ENCODE measurements at places on chromosomes 2 and 18. TPM values are rescaled to one million over a fixed set of nuclear protein-coding genes. Genes with fewer than 3 reads are reported as not detected.

The ABCB11 gene
- not detected for total RNA-seq

The ERBB4 gene
- not detected for total RNA-seq

DNA sequence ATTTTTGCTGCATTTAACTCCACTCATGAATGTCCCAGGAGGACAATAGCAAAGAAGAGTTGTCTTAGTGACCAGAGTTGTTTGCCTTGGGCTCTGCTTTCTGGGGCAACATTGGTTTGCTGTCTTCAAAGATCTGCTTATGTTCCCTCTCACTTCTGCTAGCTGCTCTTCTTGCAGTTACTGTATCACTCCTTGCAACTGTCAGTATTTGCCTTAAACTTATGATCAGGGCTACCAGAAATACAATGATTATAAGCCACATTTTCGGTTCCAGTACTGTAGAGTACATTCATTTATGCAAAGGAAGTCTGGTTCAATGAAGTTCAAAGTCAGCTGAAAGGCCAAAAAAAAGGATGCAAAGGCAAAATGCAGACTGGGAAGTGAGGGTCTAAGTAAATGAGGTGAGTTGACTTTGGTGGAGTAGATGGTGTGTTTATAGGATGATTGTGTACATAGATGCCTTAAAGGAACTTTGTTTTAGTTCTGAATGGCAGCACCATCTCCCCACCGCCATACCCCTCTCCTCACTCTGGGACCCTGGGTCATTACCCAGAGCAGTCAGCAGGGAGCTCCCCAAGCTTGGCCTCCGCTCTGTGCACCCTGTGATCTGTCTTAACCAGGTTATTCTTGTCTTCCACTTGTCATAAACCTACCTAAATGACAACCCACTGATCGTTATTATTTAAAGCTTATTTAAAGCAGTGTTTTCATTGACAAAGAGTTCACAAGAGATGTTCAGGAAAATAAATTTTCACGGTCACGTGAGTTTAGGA is 236.0 kb downstream of the DOK6 start:
- H3K27me3 ChIP-seq, result peaks cover 6% of the 10 kb centered on the region
- no peaks in the 10 kb centered on the region for H3K36me3 ChIP-seq
- no peak for DNase-seq
- H3K4me3 ChIP-seq, result no peak overlapping the region
- no peaks in the 10 kb centered on the region for H3K4me1 ChIP-seq

- DNase-seq, result no peak
- no peaks in the 10 kb centered on the region for H3K4me1 ChIP-seq
- H3K36me3 ChIP-seq, result no peaks in the 10 kb centered on the region
- H3K27ac ChIP-seq, result no peak overlapping the region
- H3K27me3 ChIP-seq, result no peaks in the 10 kb centered on the region
Observed at GRCh38 chr18:10314066-10314465, 140.4 kb upstream of the APCDD1 start.

DNA sequence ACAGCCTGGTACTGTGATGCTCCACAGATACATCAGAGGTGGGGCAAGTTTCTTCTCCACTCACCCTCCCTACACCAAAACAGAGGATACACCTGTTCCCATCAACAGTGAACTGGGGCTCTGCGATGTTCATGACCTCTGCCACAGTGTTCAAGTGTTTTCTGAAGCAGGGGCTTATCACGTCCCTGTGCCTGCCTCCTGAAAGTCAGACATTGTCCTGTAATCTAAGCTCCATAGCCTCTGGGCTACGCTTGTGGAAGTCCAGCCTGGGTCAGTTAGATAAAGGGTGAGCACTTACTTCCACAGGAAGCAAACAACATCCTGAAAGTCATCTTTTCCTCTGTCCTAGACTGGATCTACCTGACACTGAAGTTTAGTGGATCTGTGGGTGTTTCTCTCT is 20.2 kb upstream of the MRO start:
- no peak overlapping the region for H3K27ac ChIP-seq
- H3K27me3 ChIP-seq, result peaks cover 10% of the 10 kb centered on the region
- no peak for DNase-seq
- H3K36me3 ChIP-seq, result no peaks in the 10 kb centered on the region
- H3K4me3 ChIP-seq, result no peak overlapping the region
- peaks cover 3% of the 10 kb centered on the region for H3K4me1 ChIP-seq

DNA sequence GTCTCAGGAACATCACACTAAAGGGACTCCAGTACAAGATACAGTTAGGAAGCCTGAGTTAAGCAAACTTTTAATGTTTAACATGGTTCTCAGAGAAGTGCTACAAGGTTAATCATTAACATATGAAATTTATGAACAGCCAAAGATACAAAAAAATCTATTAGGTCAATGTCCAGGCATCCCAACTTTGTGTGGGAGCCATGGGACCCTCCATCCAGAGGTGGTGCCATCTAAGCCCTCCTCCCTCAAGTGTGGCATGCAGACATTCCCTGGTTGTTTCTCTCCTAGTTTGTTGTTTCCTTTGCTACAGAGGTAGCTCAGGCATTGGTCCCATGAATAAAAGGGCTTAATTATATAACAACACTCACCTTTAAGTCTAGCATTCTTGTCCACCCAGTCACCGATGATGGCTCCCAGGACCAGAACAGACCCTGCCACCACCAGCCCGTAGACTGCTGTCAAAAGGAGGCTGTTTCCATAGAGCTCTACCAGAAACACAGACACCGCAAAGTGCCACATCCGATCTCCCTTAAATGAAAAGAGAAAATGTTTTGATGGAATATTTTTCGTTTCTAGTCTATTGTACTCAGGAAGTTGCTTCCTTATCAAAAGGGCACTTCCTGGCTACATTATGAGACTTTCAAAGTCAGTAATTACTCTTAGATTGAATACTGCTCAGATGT is 5.7 kb downstream of the SLC40A1 start:
- H3K4me3 ChIP-seq, result no peak overlapping the region
- H3K36me3 ChIP-seq, result no peaks in the 10 kb centered on the region

Measured in activated T-helper 2 cell treated with anti-CD3 and anti-CD28 coated beads, Interferon-gamma antibody, Interleukin-2, Interleukin-4, amounts not matched to agents 10 μg/mL and 5 μg/mL and 100 μg/mL, durations not matched to agents 14 hours and 24 hours and 36 hours (primary cell).